Colonic mucosa (tissue), 4 donors: ENCODE measurements at places on chromosomes 11 and 22. TPM values are rescaled to one million over a fixed set of nuclear protein-coding genes. Genes with fewer than 3 reads are reported as not detected.

DNA sequence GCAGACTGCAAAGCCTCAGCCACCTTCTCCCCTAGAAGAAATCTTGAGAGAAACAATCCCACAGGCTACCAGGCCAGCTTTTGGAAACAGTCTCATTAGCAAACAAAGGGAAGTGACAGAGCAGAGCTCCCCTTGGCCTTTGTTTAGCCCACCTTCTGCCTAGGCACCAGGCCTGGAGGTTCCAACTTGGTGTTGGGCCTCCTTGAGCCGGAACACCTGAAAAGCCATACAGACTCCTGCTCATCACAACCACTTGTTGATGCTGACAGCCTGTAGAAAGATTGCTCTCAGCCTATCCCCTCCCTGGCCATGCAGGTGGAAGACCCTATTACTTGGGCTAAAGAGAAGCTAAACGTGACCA lies 26.6 kb downstream of the KCNQ1OT1 start:
- DNase-seq, result no peak

Gene TECTA
- total RNA-seq, result 0.20 TPM

Gene BET1L
- total RNA-seq, result 51.0 TPM

DNA sequence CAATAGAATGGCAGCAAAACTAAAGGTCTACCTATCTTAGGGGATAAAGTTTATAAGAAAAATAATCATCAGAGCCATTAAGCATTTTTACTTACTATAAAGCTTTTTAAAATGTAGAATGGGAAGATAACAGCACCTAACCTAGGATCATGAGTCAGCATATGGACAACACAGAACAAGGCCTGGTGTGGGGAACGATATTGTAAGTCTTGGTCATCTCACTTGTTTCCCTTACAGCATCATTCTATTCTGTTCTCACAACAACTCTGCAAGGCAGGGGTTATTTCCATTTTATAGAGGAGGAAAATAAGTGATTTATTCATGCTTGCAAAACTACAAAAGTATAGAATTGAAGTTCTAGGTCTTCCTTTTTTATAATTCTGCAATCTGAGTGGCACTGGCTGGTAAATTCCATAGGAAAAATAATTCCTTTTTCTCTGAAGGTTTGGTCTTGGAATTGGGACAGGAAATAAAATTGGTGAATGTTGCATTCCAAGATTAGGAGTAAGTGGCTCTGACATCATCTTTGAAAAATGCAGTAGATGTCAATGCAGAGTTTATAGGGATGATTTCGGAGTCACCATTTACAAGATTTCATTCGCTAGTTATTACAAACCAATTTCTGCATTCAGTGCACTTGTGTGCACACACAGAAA lies 423.0 kb downstream of the DYNC2H1 start:
- DNase-seq, result no peak

GRCh38 chr22:35664955-35665587 lies 16.8 kb downstream of the APOL6 start:
- DNase-seq, result no peak

GRCh38 chr11:57301711-57302423 lies 22.9 kb downstream of the TNKS1BP1 start:
- no peak for DNase-seq

DNA sequence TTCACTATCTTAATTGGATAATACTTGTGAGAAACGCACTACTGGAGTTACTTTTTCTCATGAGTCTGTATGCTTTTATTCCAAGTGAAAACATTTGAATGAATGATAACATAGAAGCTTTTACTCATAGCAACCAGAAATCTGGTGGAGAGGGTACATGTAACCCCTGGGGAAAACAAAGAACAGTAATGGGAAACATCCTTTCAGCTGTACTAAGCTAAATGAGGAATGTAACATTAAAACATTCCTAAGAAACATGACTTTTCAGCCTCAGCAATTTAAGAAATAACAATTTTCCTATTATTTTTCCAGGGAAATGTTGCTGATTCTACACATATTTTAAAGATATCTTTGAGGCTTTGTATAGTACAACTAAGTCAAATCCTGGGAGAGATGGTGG lies 97.2 kb upstream of the CEP126 start:
- no peak for DNase-seq

GRCh38 chr22:22817468-22818201 lies 70.0 kb upstream of the IGLL5 start:
- DNase-seq, result no peak

Gene APOA4
- not detected for total RNA-seq

- no peak for DNase-seq
Measured at GRCh38 chr11:118078911-118079411, 2.1 kb downstream of the TMPRSS4 start.
